GM04504 (cell line): ENCODE measurements at places on chromosomes 16 and 17.
A peak's percentile ranks its signal among the peaks of the same experiment; 100 is the strongest.

- peak; percentile 73 for DNase-seq
Observed at GRCh38 chr16:86575754-86576557, 2.4 kb upstream of the FOXL1 start.

- DNase-seq = no peak
Observed at GRCh38 chr17:69620363-69620762, 205.9 kb downstream of the MAP2K6 start.

GRCh38 chr17:50722746-50723145 is 3.3 kb downstream of the LUC7L3 start:
- no peak for DNase-seq

DNA sequence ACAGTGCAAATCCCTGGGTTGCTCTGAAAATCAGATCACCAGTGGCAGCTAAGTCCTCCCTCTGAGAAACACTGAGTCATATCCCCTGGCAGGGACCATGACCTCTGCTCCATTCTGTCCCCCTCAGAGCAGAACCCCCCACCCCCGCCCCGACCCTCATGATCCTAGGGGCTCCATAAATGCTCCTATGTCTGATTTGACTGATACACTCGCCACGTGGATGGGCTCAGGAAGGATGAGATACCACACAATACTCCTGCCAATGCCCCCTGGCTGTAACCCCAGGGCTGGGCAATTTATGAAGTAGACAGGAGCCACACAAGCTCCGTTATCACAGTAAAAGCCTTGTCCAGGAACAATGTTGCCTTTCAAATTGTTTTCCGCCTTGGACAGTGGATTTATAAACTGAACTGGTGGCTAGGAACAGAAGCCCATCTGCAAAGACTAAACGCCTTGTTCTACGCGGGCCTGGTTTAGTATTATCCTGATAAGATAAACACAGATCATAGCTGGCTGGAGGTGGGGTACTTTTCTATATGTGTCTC is 394.8 kb downstream of the SLC39A11 start:
- no peak for DNase-seq

DNA sequence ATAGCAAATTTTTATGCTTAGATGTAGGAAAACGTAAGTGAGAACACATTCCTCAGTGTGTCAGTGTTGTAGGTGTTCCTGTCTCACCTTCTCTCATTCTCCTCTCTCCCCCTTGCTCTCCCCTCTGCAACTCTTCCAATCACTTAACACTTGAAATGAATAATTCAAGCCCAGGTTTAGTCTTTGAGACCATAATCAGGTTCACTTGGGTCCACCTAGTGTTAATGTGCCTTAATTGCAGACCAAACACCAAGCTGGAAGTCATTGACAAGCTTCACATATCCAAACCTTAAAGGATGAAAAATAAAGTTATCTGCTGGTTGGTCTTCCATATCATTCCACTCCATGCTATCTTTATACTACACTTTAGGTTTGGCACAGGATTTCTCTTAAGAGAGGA is 37.0 kb downstream of the STXBP4 start:
- no peak for DNase-seq

DNA sequence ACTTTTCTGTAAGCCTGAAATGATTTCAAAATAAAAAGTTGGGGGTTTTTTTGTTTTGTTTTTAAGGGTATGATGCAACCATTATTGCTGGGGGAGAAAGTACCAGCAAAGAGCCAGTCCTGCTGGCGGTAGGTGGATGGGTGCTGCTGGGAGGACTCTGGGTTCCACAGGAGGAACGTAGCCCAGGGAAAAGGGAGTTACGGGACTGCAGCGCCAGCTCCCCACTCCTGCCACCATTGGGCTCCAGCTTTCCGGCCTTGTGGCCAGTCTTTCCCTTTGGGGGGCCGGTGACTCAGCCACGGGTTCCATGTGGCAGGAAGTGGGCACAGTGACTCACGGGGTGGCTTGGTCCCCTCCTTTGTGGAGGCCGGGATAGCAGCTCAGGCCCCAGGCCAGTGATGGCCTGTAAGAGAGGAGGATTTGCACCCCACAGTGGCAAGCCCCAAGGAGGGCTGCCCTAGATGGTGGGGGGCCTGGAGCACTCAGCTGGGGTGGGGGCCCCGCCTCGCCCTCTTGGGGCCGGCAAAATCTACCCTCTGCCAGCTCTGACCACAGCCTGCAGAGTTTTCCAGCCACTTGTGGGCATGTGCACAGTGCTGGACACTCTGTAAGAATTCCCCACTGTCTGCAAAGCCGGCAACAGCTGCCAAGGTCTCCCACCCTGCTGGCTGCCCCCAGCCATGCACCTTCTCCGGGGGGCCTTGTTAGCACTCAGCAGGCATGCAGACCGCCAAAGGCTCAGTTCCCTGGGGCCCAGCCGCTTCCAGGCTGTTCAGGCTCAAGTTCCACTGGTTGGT is 30.4 kb downstream of the SOCS3 start:
- peak; percentile 80 for DNase-seq

DNA sequence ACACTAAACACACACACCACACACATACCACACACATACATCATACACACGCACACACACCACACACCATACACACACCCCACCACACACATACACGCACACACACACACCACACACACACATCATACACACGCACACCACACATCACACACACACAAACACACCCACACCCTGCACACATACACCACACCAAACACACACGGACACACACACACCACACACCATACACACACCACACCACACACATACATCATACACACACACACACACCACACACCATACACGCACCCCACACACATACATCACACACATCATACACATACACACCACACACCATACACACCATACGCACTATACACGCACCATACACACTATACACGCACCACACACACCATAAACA is 3.7 kb upstream of the SOX8 start:
- DNase-seq = no peak

GRCh38 chr17:66234611-66235010 is 5.4 kb upstream of the APOH start:
- DNase-seq = no peak

DNA sequence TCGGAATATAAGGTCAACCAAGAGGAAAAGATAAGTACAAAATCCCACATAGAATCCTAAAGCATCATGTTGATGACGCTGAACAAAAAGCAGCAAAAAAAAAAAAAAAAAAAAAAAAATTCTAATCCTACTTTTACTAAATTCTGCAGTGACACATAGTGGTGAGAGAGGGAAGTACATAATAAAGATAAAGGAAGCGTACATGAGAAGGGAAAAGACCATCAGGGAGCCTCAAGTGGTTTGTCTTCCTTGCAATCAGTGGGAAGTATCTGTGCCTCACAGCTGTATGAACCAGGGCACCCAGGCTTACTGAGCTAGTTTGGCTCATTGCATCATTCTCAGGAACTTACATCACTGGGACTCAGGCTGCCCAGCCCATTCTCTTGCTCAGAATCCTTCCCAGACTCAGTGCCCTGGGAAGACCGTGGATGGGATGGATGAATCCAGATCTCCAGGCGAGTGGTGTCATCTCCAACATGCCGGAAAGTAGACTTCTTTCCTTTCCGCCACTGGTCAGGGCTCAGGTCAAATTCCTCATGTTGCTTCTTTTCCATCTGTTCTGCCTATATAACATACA is 21.2 kb downstream of the SMG6 start:
- DNase-seq = peak; percentile 76

- DNase-seq = no peak
Observed at GRCh38 chr17:80632046-80632581, 87.5 kb downstream of the RPTOR start.

DNA sequence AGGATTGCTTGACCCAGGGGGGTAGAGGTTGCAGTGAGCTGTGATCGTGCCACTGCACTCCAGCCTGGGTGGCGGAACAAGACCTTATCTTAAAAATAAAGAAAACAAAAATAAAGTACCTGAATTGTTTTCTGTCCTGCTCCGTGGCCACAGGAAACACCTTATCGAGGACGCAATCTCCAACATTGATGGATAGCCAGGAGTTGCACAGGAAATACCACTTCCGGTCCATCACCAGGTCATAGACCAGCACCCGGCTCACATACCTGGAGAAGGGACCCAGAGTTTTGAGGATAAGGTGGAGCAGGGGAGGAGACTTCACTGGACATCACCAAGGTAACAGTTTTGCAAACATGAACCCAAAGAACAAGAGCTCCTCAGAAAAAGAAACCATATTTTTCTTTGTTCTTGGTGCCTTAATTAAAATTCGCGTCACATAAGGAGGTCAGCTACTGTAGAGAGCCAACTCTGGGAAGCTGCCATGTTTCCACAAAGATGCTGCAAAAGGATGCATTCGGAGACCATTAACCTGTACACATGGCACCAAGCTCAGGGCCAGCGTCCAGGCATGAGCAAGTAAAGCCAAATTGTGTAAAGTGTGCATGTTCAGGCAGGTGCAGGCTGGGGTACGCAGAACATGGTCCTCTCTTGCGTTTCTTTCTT is 55.6 kb upstream of the GCSH start:
- no peak for DNase-seq
